Thymus (tissue), 14 donors: ENCODE measurements at places on chromosomes 4 and X. TPM values are rescaled to one million over a fixed set of nuclear protein-coding genes. Genes with fewer than 3 reads are reported as not detected.

DNA sequence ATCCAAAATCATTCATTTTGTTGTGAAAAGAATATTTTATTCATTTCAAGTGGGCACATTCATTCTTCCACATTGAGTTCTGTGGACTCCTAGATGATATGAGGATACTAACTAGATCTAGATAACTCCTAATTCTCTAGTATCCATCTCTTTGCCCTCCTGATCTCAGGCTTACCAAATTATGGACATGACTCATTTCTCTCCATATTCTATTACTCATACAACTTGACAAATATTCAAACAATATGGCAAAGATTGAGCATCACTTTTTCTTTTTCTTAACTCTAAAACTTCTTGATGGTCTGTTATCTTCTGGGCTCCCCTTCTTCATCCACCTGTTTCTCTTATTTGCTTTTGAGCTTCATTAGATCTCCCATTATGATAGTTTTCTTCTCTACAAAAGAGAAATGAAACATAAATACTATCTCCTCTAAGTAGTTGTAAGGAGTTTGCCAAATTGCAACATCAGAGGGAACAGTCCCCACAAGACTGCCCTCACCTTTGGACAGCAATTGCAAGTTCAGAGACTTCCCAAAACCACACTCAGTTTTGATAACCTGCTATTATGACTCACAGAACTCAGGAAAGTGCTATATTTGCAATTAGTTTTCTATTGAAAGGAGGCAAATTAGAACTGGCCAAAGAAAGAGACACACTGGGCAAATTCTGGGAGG, 422.9 kb downstream of the SPRY1 start:
- no peak overlapping the region for H3K4me3 ChIP-seq
- H3K27ac ChIP-seq = no peak overlapping the region
- H3K36me3 ChIP-seq = no peaks in the 10 kb centered on the region
- H3K27me3 ChIP-seq = no peaks in the 10 kb centered on the region
- H3K4me1 ChIP-seq = no peaks in the 10 kb centered on the region

Gene AADAT
- total RNA-seq = 1.7 TPM

Gene DDX53
- not detected for total RNA-seq

DNA sequence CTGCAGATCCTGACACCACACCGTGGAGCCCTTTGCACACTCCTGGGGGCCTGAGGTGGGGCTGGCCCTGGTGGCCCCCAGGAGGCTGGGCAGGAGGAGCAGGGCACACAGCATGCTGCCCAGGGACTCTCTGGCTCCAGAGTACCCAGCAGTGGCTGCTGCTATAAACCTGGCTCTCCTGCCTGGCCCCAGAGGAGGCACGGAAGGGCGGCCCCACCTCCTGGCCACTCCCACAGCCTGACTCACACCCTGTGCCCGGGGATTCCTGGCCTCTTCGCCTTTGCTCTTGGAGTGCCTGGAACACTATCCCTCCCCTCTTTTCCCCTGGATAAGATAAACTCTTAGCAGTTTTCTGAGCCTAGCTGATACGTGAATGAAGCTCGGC, at the start of gene PSAPL1:
Gene PSAPL1 (minus strand): TSS at position 165 of the 385 bp plus-strand sequence. CDS start 51 bp downstream, at position 114.
- no peaks in the 10 kb centered on the region for H3K27me3 ChIP-seq
- no peaks in the 10 kb centered on the region for H3K36me3 ChIP-seq
- DNase-seq = no peak
- no peaks in the 10 kb centered on the region for H3K4me1 ChIP-seq

- no peak overlapping the region for H3K4me3 ChIP-seq
- DNase-seq = no peak
- no peak overlapping the region for H3K27ac ChIP-seq
- H3K36me3 ChIP-seq = no peaks in the 10 kb centered on the region
- H3K4me1 ChIP-seq = no peaks in the 10 kb centered on the region
Measured at GRCh38 chr4:65918212-65918611, 247.9 kb upstream of the EPHA5 start.

- no peak overlapping the region for H3K4me3 ChIP-seq
- H3K36me3 ChIP-seq = no peaks in the 10 kb centered on the region
- H3K27me3 ChIP-seq = no peaks in the 10 kb centered on the region
- H3K4me1 ChIP-seq = no peaks in the 10 kb centered on the region
Measured at GRCh38 chrX:4754878-4755604, 1041.6 kb upstream of the PRKX start.

- H3K4me1 ChIP-seq = peaks cover 8% of the 10 kb centered on the region
- H3K27ac ChIP-seq = no peak within 1 kb of the TSS
- no peaks in the 10 kb centered on the region for H3K36me3 ChIP-seq
Measured at GRCh38 chr4:20251796-20252655, at the start of gene SLIT2. SLIT2 (plus strand) TSS chr4:20251905; CDS start chr4:20253816, 1,911 bp downstream.

GRCh38 chr4:101259876-101260275, 87.5 kb downstream of the PPP3CA start:
- H3K36me3 ChIP-seq = no peaks in the 10 kb centered on the region
- no peaks in the 10 kb centered on the region for H3K4me1 ChIP-seq

Gene PCSK1N
- 0.33 TPM for total RNA-seq

DNA sequence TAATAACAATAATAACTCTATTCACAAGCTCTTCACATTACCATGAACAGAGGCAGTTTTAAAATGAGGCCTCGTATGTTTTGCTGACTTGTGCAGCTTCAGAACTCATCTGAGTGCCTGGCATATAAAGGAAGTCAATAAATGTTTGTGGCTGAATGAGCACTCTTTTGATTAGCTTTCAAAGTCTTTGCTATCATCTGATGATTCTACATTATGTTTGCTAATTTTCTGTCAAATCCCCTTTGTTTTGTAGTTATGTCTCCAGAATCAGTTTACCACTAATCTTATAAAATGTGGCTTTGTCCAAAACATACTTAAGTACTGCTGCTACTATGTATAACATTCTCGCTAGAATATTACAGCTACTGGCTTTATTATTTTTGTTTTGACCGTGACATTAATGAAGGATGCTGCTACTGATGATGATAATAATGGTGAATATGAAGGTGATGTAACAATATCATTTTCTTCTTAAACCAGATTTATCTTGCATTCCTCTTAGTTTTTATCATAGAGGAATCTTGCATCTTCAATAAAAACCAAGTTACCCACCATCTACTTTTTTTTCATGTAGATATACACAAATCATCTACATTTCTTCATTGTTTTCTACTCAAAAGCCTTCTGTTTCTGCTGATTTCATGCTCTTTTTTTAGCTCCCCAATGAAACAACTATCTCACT, 384.5 kb downstream of the NAF1 start:
- no peak for DNase-seq
- no peaks in the 10 kb centered on the region for H3K27me3 ChIP-seq
- no peak overlapping the region for H3K27ac ChIP-seq
- H3K4me1 ChIP-seq = no peaks in the 10 kb centered on the region

Gene PPBP
- total RNA-seq = 3.2 TPM

DNA sequence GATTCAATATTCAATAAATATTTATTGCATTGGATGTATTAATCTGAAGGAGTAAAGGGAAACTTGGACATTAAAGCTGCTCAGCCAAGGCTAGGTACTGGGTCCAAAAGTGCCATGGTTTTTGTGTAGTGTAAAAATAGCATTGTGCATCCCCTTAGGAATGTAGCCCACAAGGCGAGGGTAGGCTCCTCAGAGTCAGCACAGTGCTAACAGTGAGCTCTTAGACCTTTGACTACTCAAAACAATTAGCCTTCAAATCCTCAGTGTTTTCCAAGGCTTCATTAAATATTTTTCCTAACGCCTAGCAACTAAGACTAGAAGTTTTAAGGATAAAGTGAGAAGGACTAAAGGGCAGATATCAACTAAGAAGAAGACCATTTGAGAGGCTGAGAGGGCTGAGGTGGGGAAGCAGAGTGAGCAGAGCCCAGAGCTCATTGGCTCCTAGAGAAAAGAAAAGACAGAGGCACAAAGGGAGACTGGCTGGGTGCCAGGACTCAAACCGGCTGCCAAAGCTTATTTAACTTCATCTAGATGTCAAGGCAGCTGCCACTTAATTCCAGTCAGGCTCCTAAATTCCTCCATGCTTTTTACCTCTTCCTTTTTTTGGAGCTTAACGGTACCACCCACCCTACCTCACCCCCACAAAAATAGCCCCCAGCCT, 17.0 kb downstream of the PRKG2 start:
- H3K27me3 ChIP-seq = no peaks in the 10 kb centered on the region
- no peak for DNase-seq
- no peaks in the 10 kb centered on the region for H3K4me1 ChIP-seq
- no peaks in the 10 kb centered on the region for H3K36me3 ChIP-seq
